Activated CD8-positive, alpha-beta memory T cell treated with anti-CD3 and anti-CD28 coated beads for 1 hour (primary cell): ENCODE measurements at places on chromosomes 12 and 14.

GRCh38 chr12:5565933-5566599 is 134.2 kb downstream of the NTF3 start:
- no peak for DNase-seq

- DNase-seq = no peak
Observed at GRCh38 chr12:111285200-111285599, 83.7 kb downstream of the PHETA1 start.

GRCh38 chr14:21071225-21072030 is 1.3 kb downstream of the ARHGEF40 start:
- DNase-seq = no peak

DNA sequence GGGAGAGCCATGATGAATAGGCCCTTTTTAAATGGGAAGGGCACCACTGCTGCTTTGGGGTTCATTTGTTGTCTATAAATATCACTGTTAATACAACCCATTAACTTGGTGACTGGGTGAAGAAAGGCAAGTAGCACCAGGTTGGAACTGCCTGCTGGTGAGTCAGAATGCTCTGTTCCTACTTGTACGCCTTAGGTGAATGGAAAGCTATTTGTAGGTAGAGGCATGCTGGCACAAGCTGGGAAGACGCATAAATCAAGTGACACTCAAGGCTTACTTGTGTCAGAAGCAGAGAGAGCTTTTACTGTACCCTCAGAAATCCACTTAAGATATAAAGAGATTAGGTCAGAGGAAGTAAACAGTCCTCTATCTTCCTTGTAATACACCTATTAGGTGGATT is 142.5 kb downstream of the TMX1 start:
- DNase-seq = no peak

DNA sequence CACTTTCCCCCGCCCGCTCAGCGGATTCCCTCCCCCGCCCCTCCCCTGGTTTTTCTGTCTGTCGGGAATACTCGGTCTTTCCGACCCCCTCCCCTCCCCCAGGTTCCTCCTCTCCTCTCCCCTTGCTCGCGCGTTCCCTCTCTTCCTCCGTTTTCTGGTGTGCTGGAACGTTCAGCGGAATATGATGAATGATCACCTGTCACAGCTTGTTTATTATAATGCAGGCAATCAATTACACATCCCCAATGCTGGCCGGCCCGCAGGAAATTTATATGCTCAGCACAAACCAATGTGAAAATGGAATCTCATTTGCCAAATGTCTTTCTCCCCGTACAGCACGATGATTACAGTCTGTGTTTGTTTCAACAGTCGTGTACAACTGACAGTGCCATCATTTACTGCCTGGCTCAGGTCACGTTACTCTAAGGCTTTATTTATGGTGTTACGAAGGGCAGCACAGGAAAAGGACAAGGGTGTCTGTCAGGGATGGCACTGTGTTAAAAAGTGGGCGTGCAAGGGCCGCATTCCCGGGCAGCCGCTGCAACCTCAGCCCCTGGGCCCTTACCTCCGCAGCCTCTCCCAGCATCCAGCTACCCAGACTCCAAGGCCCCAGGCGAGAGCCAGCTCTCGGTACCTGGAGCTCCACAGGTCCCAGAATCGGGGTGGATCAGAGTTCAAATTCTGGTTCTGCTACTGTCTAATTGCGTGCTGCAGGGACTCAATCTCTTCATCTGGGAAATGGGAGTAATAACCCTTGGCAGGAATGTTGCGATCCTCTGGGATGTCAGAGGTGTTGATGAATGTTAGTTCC is 24.7 kb upstream of the MAP1LC3B2 start:
- no peak for DNase-seq

DNA sequence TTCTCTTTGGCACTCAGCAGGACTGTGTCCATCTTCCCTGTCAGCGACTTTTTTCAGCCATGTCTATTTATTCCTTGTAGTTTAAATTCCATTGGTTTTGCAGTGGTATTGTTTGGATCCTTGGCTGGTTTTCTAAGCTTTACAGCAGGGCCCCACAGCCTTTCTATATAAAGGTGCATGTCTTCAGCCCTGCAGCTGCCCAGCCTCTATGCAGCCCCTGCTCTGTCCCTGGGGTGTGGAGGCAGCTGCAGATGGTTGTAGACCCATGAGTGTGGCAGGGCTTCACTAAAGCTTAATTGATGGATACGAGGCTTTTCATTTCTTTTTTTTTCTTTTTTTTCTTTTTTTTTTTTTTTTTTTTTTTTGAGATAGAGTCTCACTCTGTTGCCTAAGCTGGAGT is 29.7 kb downstream of the SFSWAP start:
- DNase-seq = no peak

- DNase-seq = peak; percentile 75
Observed at GRCh38 chr12:6872073-6873048, 742 bp downstream of the SPSB2 start.

DNA sequence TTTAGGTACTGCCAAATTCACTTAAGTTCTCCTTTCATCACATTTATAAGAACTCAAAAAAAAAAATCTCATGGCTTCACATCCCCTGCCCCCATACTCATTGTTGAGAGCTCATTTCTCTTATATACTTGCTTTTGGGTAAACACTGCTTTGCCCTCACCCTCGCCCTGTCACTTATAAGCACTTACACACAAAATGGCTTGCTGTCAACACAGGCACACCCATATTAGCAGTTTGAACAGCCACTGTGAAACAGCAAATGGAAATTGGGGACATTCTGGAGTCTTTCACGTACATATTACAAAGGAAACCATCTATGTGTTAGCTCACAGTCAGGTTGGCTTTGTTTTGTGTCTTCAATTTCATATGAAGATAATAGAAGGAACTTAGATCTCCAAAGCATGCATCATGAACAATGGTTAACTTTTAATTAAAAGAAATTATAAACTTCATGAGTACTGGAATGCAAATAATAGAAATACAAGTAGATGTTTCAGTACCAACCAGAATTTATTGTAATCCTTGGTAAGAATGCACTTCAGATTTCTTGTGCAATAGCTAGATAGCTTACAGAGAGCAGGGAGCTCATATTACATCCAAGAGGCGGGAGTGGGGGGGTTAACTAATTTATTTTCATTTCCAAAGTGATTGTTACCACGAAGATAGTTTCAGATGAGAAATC is 272.2 kb downstream of the ALG10B start:
- no peak for DNase-seq

DNA sequence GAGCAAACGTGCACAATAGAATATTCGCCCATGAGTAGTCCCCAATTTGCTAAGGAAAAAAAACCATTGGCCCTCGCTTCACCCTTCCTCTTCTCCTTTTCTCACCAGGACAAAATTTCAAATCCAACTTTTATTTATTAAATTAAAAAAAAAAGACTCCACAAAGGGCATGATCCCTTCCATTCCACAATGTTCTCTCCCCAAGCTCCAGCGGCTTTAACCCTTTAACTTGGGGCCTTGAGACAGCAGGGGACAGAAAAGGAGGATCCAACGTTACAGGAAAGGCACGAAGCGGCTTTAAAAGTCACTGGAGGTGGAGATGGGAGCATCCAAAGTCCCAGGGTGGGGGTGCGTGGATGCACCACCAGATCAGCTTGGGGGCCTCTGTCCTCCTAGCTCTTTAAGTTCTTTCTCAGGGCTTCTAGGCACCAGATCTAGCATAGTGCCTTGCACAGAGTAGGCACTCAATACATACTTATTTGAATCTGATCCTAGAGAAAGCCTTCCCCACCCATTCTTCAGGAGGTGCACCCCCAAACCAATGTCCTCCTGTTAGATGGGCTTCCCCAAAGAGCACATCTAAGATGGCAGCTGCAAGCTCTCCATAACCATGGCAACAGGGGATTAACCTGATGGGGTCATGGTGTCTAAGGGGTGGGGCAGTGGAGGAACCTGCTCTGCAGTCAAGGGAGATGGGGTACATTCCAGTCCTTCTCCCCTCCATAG is 5.2 kb upstream of the AAAS start:
- DNase-seq = no peak

GRCh38 chr12:118346895-118347294 is 25.8 kb downstream of the TAOK3 start:
- no peak for DNase-seq

DNA sequence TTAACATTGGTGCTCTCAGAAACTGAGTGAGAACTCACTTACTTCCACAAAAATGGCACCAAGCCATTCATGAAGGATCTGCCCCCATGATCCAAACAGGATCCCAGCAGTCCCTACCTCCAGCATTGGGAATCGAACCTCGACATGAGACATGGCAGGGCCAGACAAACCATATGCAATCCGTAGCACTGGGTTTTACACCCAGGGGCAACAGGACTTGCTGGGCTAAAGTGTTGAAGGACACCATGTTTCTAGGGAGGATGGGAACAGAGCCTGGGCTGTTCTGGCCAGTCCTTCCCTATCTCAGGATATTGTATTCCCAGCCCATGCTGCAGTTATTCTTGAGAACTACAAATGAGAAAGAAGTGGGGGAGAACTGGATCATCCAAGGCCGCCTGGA is 36.6 kb downstream of the SERPINA3 start:
- DNase-seq = no peak

DNA sequence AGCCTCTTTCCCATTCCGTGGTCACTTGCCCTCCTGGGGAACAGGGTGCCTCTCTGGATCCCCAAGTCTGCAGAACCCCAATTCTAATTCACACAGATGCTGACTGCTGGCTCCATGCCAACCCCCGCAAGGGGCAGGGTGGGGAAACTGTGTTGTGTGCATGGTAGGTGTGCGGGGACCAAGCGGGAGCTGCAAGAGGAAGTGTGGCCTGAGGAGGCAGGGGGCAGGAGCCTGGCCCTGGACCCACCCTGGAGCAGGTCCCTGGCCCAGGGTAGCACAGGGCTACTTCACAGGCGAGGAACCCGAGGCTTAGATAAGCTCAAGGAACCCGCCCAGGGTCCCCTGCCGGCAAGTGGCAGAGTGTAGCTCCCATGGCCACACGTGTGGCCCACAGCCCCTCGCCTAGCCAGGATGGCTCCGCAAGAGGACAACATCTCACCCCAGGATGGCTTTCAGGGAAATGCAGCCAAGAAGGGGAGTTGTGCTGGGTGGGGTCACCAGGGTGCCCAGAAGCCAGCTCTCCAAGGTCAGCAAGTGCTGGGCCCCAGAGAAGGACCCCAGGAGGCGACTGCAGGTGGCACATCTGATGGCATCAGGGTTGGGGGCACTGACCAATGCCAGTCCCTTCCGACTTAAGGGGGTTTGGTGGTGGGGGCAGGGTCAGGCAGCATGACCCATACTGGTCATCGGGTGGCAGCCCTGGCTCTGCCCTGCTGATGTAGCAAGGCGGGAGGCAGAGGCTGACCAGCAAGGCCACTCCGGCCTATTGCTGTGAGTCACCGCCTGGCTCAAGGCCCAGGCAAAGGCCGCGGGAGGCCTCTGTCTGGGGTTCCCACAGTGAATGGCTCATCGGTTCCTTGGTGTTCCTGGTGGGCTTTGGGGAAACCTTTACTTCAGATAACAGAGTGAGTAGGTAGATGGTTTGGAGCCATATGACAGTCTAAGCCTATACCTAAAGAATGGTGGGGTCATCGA is 37.3 kb upstream of the EML1 start:
- DNase-seq = no peak

DNA sequence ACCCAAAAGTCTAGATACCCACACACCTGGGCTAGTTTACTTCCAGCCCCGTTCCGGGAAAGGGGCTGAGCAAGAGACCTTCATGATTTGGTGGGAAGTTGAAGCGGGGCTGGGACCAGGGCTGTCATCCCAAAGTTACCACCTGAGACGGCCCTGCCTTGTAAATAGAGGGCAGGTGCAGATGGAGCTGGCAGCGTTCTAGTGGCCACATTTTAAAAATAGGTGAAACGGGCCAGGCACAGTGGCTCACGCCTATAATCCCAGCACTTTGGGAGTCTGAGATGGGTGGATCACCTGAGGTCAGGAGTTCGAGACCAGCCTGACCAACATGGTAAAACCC is 43.4 kb downstream of the NFKBIA start:
- no peak for DNase-seq

GRCh38 chr14:101123618-101124510 is 220.3 kb upstream of the RTL1 start:
- no peak for DNase-seq

- DNase-seq = no peak
Observed at GRCh38 chr12:94208622-94208966, 60.2 kb downstream of the PLXNC1 start.

DNA sequence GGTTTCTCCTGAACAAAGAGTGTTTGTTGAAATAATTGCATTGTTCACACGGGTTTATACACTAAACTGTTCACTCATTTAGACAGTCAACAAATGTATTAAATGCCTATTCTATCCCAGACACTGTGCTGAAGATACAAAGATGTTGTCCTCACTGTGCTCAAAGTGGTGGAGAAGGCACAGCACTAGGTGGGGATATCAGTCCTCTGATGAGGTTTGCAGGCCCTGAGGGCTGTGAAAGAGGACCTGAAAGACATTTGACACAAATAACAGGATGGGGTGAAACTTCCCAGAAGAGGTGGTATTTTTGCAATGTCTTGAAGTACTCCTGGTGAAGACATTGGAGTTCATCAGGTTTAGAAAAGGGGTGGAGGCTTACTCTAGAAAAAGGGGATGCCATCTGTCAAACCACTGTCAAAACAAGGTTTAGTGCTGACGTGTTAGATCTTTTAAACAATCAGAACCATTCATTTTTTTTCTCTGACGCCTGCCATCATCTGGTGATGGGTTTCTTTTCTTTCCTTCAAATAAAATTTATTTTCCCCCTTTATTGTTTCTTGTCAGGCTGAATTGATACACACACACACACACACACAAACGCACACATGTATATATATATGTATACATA is 69.5 kb downstream of the ACSS3 start:
- DNase-seq = no peak

DNA sequence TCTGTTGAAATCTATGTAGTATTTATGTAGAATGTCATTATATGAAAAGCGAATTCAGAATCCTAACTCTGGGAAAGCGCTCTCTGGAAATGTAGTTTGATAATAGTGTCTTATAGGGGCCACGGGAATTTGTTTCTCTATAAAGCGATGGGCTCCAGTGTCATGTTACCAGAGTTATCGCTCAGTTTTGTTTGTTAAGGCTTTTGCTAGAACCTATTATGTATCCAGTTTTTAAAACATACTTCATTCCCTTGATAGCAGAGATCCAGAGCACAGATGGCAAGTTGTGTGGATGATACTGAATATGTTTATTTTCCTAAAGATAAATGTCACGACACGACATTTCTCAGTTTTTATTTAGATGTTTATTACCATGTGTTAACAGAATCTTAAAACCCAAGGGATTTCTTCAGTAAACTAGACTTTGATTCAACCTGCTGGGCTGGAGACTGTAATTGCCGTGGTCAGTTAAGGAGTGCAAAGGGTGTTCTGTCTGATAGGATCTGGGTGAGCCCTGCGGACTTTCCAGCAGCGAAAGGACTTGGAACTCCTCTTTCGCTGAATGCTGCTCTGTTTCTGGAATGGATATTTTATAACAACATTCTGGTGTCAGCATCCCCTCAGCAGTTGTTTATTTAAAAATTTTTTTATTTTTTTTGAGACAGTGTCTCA is 1.7 kb upstream of the DNAH10 start:
- DNase-seq = no peak

DNA sequence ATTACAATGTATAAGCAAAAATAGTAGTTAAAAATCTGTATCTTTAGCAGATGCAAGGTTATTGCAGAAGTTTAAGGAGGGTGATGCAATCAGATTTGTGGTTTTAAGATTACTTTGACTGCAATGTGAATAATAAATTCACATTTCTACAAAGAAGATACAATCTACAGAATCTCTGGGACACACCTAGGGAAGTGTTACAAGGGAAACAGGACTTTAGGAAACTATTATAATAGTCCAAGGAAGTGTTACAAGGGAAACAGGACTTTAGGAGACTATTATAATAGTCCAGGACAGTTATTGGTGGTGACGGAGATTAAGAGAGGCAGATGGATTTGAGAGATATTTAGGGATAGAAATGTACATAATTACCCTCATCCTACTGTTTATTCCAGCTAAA is 154.4 kb upstream of the GARIN6 start:
- no peak for DNase-seq

GRCh38 chr12:133058203-133059113 is 21.1 kb downstream of the ZNF84 start:
- no peak for DNase-seq
